ENCODE measurements at places on chromosomes 13 and 19.

DNA sequence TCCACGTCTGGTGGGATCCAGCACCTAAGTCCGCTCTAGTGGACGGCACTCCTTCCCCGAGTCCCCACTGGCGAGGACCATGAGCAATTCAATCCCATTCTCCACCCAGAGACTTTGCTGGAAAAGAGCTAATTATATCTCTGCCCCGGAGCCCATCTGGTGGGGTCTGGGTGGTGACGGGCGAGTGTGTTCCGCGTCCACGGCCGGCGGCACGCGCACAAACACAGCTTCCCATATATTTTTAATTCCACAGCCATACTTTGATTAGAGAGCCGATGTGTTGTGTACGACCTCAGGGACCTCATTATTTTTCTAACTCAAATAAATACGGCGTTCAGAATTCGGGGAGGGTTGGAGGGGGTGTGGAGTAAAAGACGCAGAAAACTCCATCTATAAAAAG, 64.1 kb upstream of the ADGRE5 start:
- no peak for DNase-seq

DNA sequence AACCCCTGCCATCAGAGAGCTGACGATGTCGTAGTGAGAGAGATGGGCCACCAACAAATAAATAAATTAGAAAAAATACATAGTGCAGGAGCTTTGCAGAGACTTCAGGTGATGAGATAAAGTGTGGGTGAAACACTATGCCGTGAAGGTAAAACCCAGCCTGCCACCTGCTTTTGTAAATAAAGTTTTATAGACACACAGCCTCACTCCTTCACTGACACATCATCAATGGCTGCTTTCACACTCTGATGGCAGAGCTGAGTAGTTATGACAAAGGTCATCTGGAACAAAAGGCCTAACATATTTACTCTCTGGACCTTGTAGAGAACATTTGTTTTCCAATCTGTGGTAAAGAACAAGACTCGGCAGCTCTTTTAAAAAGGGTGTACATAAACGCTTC, 45.0 kb downstream of the MBD3L2B start:
- DNase-seq: no peak

GRCh38 chr19:29840066-29840950, 28.5 kb downstream of the CCNE1 start:
- no peak for DNase-seq

GRCh38 chr13:52447815-52448552, 2.5 kb downstream of the VPS36 start:
- no peak for DNase-seq

DNA sequence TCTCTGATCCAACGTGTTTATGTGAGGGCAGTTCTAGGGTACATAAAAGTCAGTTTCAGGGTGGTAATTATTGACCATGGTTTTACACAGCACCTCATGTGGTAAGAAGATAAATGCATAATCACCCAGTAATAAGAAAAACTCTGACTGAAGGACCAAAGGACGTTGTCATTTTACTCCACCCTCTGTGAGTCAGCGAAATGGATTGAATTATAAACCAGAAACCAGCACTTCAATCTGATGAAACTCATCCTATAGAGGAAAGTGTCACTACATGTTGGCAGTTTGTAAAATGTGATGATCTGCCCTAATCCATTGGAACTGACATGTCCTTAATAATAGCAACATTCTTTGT, 406.8 kb downstream of the KLF5 start:
- no peak for DNase-seq

- peak; percentile 51 for DNase-seq
Observed at GRCh38 chr19:8610041-8610935, at the start of gene ADAMTS10. ADAMTS10 (minus strand) TSS chr19:8610715; CDS start chr19:8605710, 5,005 bp downstream.

GRCh38 chr19:48030073-48030472, 13.8 kb downstream of the CABP5 start:
- no peak for DNase-seq

DNA sequence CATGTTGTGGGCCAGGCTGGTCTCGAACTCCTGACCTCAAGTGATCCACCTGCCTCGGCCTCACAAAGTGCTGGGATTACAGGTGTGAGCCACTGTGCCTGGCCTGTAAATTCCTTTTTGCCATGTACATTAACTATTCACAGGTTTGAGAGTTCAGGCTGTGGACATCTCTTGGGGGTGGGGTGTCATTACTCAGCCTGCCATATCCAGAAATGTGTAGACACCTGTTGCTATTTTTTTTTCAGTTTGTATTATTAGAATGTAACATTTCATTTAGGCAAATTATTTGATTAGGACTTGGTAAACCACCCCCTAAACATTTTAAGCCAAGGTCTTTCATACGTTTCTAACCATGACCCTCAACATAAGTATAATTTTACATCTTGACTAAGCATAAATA, 20.5 kb downstream of the ZNF227 start:
- no peak for DNase-seq

DNA sequence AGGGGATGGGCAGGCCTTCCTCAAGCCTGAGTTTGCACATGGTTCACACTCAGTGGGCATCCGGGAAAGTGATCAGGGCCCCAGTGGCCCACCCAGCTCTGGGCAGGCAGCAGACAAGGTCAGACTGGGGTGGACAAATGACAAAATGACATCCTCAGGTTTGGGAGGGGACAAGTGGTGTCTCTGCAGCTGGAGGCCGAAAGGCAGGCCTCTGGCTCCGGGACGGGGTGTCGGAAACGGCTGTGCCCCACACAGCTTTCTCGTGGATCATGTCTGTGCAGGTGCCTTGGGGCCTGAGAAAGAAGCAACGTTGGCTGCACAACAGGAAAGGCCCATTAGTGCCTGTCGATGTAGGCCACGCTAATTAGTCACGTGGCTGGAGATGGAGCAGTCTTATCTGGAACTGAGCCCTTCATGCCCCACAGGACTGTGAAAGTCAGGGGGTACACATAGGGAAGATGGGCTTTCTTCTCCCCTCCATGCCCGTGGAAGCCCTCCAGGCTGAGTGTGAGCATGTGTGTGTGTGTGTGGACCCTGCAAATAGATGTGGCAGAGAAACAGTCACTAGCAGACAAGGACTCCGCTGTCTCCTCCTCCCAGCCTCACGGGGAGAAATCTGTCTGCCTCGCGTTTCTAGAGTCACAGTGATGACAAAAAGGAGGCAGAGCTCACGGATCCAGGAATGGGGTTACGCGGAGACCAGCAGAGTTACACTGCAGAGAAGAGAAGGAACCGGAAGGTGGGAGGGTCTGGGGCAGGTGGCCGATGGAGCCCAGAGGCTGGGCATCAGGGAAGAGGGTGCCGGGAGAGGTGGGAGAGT, 44.2 kb downstream of the CHST8 start:
- no peak for DNase-seq

DNA sequence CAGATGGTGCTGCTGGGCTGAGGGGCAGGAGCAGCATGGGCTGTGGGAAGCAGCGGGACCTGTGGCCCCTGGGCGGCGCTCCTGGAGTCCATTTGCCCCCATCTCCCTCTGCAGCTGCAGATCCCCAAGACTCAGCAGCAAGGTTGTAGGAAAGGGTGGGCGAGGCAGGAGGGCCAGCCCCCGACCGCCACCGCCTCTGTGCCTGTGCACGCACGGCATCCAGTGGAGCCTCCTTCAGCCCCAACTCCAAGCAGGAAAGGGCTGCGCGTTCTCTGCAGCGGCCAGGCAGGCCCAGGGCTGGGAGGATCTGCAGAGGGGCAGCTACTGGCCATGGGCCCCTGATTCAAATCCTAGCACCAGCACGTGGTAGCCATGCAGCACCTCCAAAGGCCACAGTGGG, 20.8 kb downstream of the DPF1 start:
- DNase-seq: no peak

All from left ventricle myocardium inferior (tissue), 1 donor.